Stimulated activated CD4-positive, alpha-beta T cell treated with anti-CD3 and anti-CD28 coated beads, Interleukin-4, amount 100 ng/mL, for 24 hours (primary cell): ENCODE measurements at places on chromosomes 5 and 9.

DNA sequence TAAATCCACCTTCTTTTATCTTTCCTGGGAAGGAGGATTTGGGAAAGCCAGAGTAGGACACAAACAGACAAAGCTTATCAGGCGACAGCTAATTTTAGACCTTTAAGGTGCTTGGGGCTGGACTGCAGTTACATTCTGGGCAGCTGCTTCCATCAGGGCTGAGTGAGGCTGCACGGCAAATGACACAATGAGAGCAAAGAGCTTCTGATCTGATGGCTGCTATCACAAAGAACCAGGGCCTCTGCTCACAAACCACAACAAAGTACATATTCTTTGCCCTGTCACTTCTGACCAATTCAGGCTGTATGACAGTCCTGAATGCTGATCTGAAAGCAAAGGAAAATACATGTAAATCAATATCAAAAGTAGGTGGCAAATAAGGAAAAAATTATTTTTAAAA is 93.1 kb downstream of the MRPS27 start:
- no peak for DNase-seq

GRCh38 chr5:922436-923280 is 30.0 kb downstream of the TRIP13 start:
- DNase-seq, result no peak

GRCh38 chr5:145509336-145510136 is 325.6 kb downstream of the PRELID2 start:
- no peak for DNase-seq

DNA sequence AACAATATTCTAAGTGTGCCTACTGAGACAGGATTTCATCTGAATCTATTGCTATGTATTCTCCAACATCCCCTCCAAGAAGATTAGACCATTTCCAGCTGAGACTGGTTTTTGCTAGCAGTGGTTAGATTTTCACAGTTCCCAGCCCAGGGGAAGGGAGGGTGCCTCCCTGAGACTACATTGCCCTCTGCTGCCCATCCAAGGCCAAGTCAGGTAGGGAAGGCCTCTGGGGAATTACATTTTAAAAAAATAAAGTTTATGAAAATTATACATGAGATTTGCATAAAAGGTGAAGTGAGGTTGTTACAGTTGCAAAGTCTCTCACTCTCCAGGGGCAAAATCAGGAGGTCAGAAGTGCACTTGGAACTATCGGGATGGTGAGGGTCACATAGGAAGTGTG is 28.0 kb upstream of the SYK start:
- no peak for DNase-seq

DNA sequence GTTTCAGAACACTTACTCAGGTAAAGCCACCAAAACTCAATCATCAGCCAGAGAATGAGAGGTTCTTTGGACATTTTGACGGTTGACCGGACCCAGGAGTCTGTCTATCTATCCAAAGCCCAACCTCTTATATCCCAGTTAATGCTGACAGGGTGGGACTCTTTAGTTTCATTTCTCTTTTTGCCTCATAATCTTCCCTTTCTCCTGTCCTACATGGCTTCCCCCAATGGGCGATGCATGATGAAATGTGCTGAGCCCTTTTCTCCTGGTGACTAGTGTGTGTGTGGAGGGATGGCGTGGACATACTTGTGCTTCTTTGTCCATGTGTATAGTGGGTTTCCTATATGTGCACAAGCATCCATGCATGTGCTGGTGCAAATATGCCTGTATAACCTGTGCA is at the start of gene TIMD4:
Gene TIMD4 (minus strand): TSS at position 102 of the 400 bp plus-strand sequence. CDS start 28 bp downstream, at position 74.
- no peak for DNase-seq

GRCh38 chr9:120768886-120769285 is 24.3 kb downstream of the FBXW2 start:
- DNase-seq, result no peak

DNA sequence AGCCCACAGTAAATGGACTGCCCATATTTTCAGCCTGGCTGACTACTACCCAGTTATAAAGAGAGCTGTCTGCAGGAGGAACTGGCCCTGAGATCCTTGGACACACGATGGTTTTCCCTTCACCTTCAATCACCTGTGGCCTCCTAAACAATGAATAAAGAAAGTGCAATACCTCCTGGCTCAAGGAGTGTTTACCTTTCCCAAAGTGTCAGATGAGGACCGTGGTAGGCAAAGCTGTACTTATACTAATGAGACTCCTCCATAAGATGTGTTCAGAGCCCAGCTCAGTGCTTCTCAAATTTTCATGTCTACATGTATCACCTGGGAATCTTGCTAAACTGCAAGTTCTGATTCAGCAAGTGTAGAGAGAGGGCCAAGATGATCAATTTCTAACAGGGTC is 284.5 kb upstream of the VLDLR start:
- no peak for DNase-seq
